Mucosa of gallbladder (tissue), 1 donor: ENCODE measurements at places on chromosomes 13 and 19.

- DNase-seq, result no peak
Measured at GRCh38 chr13:30030141-30030750, 179.8 kb upstream of the UBL3 start.

- DNase-seq, result no peak
Measured at GRCh38 chr19:8664671-8665057, 33.9 kb downstream of the ACTL9 start.

GRCh38 chr13:108342369-108343289, 73.1 kb downstream of the TNFSF13B start:
- no peak for DNase-seq

DNA sequence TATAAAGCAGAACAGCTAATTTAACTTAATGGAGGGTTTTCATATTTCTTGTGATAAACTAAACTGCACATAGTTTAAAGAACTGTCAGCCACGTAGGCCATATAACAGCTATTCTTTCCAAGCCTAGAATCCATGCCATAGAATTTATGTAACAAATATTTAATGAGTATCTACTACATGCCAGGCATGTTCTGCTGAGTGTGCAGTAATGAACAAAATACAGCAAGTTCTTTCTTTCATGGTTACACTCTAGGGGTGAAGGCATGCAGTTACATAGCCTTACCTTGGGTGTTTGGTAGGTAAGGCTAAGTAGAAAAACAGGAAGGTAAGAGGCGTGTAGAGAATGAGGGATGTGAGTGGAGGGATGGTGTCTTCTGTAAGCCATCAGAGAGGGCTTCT, 4.6 kb downstream of the URI1 start:
- DNase-seq, result no peak
